ENCODE measurements at places on chromosomes 5 and 9. TPM values are rescaled to one million over a fixed set of nuclear protein-coding genes. Genes with fewer than 3 reads are reported as not detected.

SMIM33 gene
- not detected for total RNA-seq

CDH9 gene
- total RNA-seq, result not detected

PRR16 gene
- total RNA-seq, result 2.6 TPM

SH3TC2 gene
- 39.3 TPM for total RNA-seq

PLEKHG4B gene
- total RNA-seq, result 0.83 TPM

DAPK1 gene
- total RNA-seq, result 2.1 TPM

MLANA gene
- total RNA-seq, result not detected

PTGER4 gene
- total RNA-seq, result 3.3 TPM

TMEM171 gene
- total RNA-seq, result 3.5 TPM

CSF2 gene
- total RNA-seq, result 9.3 TPM

PCDHB12 gene
- total RNA-seq, result 2.7 TPM

TAF11L12 gene
- not detected for total RNA-seq

ALDH1A1 gene
- not detected for total RNA-seq

LRRC70 gene
- 0.11 TPM for total RNA-seq

PCDH12 gene
- total RNA-seq, result 0.15 TPM

PCDHA8 gene
- total RNA-seq, result 0.53 TPM

OR1L4 gene
- not detected for total RNA-seq

FBXO4 gene
- 9.0 TPM for total RNA-seq

TEX53 gene
- total RNA-seq, result not detected
